GM23338 (cell line): ENCODE measurements at places on chromosomes 13 and 19.

DNA sequence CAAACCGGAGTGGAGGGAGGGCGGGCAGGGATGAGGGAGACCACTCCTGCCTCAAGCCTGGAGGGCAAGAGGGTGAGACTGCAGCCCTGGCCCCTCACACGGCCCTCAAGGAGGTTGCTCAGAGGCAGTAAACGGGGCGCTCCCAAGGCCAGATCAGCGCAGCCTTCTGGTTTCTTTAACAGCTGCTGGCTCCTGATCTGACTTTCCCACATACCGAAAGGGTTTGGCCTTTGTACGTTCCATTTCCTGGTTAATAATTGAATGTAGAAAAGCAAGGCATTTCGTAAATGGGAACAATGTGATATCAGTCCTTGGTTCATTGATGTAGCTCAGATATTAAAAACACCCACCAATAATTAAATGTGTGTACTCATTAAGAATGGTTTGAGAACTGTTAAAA is 71.5 kb downstream of the GGACT start:
- no peak for DNase-seq

GRCh38 chr19:49687566-49688316 is 1.7 kb upstream of the ADM5 start:
- peak; percentile 55 for DNase-seq

- peak; percentile 99 for DNase-seq
Observed at GRCh38 chr19:13817615-13818371, 22.6 kb downstream of the ZSWIM4 start.

GRCh38 chr13:58081301-58081820 is 449.8 kb downstream of the PCDH17 start:
- DNase-seq = peak; percentile 18

- DNase-seq = no peak
Observed at GRCh38 chr19:38009650-38010242, 102.7 kb downstream of the SIPA1L3 start.

- peak; percentile 75 for DNase-seq
Observed at GRCh38 chr19:7004313-7004931, 16.8 kb downstream of the MBD3L2B start.

GRCh38 chr13:20401931-20402856 is 123.5 kb downstream of the CRYL1 start:
- DNase-seq = no peak

GRCh38 chr13:100588331-100589177 is at the start of gene GGACT:
Gene GGACT, minus strand, starts transcription at chr13:100588789. Its CDS starts 56,198 bp downstream, at chr13:100532591.
- DNase-seq = peak; percentile 91
